HTR-8/SVneo (cell line): ENCODE measurements at places on chromosomes 2 and 18.

- DNase-seq: no peak
Observed at GRCh38 chr2:18232731-18233438, 327.6 kb downstream of the RDH14 start.

DNA sequence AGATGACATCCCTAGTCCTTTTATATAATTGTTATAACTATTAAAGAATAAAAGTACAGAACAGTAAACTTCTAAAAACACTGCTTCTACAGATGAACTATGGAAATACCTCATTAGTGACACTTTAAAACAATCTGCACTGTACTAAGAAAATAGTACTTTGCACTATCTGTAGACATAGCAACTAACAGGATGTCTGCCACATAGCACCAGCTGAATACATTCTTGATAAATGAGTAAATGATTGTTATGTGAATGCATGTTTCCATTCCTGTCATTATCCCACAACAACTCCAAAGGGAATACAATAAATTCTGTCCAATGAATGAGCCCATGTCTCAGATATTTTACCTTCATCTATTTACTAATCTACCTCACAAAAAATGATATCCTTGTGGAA lies 115.3 kb upstream of the SLC35G4 start:
- no peak for DNase-seq

DNA sequence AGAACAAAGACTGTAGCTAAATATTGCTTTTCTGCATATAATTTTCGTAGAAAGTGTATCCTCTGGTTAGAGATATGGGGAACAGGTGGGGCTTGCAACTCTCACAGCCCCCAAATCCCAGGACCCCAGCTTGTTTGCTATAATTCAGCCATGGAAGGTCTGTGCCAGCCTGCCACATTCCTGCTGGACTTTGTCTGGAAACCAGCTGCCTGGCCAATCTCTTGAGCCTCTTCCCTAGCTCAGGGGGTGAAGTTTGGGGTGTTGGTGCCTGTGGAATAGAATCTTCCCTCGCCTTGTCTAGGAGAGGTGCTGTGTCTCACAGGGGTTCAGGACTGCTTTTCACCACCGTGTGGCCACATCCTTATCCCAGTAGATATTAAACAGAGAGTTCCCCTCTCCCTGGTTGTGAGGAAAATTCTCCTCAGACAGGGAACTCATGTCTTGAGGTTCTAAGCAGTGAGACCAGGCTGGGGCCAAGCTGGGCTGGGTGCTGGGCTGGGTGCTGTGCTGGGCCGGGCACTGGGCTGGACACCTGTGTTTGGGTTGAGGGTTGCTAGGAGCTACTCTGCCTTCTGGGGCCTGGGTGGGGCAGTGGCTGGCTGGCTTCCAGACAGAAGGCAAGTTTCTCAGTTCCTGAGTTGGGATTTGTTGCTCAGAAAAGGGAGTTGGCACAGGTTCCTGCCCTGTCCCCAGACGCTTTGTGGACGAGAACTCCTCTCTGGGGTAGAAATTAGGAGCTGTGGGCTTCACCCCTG lies 12.3 kb downstream of the TOGARAM2 start:
- no peak for DNase-seq

GRCh38 chr2:4501525-4501924 lies 798.1 kb downstream of the DCDC2C start:
- DNase-seq: no peak

DNA sequence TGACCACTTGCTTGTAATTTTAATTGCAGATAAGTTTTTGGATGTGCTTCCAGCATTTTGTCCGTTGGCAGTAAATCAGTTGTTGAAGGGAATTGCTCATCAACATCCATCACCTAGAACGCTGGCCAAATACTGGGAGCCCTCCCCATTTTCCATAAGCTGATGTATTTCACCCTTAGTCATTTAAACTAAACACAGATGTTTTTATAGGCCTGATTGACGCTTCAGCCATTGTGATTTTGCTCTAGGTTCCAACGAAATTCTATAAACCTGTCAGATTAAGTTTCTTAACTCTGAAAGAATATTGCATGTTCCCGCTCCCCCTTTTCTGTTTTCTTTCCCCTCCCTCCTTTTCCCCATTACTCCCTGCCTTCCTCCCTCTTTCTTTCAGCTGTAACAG lies 1.0 kb upstream of the RPRM start:
- no peak for DNase-seq

DNA sequence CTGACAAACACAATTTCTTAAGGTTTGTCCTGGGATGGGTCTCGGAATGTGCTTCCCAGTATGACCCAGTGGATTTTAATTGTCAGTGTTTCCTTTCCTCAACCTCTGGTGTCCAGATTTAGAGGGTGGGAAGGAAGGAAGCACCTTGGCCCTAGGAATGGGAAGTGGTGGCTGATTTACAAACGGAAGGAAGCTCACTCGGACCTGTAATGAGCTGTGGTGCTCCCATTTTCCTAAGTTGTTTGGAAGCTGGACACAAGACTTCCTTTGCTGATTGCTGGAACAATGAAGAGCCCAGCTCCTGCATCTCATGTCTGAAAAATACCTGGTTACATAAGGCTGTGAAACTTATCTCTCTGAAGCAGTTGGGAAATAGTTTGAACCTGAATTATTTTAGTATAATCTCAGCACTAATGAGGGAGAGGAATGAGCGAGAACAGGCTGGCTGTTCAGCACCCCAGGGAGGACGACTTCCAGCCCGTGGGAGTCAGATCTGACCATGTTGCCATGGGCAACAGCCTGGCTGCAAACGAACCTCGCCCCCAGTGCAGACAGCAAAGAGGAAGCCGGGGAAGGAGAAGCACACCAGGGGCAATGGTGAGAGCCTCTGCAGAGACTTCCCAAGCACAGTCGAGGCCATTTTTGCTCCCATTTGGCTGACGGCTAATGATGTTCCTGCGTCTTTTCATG lies 74.4 kb upstream of the ASB18 start:
- no peak for DNase-seq

DNA sequence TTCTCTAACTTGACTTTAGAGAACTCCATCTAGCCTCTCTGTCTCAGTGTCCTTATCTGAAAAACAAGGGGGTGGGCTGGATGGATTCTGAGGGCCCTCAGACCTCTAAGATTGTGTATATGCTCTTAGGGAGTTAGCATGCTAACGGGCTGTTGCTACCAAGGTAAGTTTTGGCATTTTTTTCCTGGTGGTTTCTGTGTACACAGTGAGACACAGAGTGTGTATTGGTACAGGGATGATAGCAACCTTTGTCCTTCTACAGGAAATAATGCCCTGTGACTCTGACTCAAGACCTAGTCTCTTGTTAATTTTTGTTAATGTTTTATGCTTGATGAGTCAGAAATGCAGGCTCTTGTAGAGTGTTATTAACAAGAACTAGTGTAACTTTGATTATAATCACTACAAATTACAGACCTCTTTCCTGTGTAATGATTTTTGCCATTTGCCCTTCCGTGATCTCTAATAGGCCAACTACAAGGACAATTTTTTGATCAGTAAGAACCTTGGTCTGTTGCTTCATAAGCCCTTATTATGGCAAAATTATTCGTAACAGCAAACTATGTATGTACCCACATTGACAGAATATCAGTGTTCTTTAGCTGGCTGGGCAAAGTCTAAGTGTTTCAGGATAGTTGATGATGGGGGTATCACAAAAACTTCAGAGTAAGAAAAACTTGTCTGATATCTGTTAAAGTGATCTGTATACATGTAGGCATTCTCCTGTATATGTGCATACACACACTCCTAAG lies 89.7 kb downstream of the SPTBN1 start:
- DNase-seq: no peak

GRCh38 chr2:149143734-149144133 lies 105.2 kb downstream of the LYPD6B start:
- no peak for DNase-seq

DNA sequence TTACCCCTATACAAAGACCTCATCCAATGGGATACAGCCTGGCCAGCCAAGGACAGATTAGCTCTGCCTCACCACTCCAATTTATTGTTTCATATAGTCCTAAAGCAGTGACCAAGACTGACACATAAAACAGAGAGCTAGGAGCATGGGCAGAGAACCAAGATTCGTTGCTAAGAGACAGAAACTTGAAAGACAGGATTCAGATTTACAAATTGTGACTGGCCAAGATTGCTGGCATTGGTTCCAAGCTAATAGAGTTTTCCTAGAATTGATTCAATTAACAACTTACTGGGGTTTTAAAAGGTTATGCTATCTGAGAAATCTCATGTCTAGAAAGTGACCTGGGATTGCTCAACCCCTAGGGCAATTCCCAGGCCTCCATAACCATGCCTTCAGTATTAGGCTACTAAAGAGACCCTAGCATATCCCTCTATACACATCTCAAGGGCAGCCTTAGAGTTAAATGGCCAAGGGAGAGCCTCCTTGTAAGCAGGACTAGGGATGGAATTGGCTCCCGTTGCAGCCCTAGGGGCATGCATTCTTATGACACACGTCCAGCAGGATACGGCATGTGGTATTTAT lies 75.6 kb downstream of the ICOS start:
- no peak for DNase-seq

DNA sequence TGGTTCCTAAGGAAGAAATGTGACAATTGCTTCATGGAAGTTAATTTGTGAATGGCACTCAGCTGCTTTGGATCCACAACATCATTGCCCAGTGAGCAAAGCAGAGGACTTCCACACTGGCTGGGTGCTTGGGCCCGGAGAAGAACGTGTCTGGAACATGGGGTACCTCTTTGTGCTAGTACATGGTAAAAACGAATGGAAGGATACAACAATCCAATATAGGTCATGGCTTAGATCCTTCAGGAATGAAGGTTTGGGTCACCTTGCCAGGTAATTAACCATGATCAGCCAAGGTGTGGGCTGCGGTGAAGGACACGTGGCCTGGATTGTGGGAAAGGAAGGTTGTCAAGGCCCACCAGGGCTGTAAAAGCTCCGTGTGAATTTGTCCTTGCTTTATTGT lies 245.9 kb upstream of the HS6ST1 start:
- no peak for DNase-seq

DNA sequence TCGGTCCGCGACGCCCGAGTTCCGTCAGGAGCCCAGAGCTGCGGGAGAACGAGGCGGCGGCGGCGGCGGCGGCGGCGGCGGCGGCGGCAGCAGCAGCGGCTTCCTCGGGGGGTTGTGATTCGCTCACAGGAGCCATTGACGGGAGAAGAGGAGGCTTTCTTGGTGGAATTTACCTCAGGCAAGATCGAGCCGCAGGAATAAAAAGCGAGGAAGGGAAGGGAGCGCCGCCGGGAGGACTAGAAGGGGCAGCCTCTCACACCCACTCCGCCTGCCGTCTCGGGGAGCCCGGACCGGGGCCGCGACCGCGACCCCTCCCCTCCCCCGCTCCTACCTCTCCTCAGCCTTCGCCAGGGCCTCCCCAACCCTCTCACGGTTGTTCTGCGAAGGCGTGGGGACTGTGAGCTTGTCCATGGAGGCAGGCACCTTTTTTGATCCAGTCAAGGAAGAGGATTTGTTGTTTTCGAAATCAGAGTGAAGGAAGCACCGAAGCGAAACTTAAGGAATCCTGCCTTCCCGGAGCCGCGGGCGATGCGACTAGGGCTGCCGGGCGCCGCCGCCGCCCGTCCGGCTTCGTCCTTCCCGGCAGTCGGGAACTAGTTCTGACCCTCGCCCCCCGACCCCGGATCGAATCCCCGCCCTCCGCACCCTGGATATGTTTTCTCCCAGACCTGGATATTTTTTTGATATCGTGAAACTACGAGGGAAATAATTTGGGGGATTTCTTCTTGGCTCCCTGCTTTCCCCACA lies 506 bp downstream of the BMPR2 start:
- peak; percentile 29 for DNase-seq

- no peak for DNase-seq
Observed at GRCh38 chr2:138180692-138181386, 216.6 kb downstream of the HNMT start.

DNA sequence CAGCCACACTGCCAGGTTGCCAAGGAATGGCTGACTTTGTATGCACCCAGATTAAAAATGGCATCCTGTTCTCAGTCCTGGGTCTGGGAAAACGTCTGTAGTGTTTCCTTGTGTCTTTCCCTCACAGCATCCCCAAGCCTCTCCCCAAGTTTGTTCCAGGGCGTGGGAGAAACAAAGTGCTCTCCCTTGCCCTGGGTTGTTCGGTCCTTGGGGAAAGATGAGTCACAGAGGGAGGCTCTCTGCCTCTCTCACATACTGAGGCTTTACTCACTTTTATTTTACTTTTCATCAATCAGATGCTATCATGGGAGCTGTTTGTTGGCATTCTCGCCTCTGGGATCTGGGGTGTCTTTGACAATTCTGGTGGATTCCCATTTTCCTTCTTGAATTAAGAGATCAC lies 492.3 kb downstream of the XIRP2 start:
- no peak for DNase-seq

DNA sequence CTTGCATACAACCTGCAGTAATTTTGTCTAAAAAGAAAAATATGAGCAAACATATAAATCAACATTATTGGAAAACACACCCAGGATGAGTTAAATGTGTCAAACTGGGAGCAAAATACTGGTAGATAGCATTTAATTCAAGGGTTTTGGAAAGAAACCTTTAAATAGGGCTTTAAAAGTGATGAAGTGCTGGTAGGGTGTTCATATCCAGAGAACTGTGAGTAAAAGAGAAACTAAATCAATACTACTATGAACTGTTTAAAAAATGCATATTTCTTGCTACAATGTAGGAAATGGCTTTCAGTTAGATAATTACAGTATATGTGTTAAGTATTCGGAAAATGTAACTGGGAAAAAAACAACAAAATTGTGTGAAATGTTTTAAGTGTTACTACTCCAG lies 117.8 kb downstream of the ATAD2B start:
- no peak for DNase-seq

- DNase-seq: no peak
Observed at GRCh38 chr18:34844732-34845459, 134.8 kb downstream of the DTNA start.

- no peak for DNase-seq
Observed at GRCh38 chr18:29979881-29980280, 1062.7 kb downstream of the DSC3 start.

DNA sequence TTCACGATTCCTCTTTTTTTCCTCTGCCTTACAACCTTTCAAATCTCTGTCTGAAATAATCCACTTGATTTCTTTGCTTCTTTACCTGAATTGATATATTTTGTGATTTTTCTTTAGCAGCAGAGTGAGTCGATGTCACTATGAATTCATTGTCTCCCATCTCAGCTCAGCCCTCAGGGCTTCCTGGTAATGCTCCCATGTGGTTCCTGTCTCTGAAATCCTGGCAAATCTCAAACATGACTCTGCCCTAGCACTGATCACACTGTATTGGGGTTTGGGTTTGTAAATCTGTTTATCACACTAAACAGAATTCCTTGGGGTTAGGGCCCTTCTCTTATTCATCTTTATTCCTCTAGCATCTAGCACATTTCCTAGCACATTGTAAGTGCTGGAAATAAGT lies 43.0 kb upstream of the MSTN start:
- no peak for DNase-seq

GRCh38 chr2:105841551-105841950 lies 96.8 kb downstream of the NCK2 start:
- no peak for DNase-seq

- DNase-seq: no peak
Observed at GRCh38 chr2:53629001-53629400, 138.6 kb upstream of the CHAC2 start.

DNA sequence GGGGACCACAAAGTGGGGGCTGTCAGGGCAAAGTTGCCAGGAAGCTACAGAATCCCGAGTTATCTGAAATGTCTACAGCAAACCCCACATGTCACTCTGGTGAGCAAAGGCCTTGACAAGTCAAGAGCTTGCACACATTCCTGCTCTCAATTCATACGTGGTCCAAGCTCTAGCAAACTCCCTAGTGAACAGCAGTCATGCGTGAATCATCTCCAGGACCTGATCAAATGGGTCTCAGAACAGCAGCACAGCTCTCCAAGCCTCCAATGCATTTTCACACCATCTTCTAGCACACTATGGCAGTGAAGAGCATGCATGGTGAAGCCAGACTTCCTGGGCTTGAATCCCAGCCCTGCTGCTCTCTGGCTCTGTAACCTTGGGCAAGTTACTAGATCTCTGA lies 68.5 kb downstream of the MYO5B start:
- DNase-seq: no peak
